ENCODE measurements at places on chromosomes 11 and 22.

DNA sequence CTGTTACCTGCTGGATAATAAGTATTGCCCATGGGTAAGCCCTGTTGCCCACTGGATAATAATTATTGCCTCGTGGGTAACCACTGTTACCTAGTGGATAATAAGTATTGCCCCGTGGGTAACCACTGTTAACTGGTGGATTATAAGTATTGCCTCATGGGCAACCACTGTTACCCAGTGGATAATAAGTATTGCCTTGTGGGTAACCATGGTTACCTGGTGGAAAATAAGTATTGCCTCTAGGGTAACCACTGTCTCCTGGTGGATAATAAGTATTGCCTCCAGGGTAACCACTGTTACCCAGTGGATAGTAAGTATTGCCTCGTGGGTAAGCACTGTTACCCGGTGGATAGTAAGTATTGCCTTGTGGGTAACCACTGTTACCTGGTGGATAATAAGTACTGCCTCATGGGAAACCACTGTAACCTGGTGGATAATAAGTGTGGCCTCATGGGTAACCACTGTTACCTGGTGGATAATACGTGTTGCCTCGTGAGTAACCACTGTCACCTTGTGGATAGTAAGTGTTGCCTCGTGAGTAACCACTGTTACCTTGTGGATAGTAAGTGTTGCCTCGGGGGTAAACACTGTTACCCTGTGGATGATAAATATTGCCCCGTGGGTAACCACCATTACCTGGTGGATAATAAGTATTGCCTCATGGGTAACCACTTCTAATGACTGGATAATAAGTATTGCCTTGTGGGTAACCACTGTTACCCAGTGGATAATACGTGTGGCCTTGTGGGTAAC, 29.0 kb upstream of the NXPE4 start:
- no peak for DNase-seq

DNA sequence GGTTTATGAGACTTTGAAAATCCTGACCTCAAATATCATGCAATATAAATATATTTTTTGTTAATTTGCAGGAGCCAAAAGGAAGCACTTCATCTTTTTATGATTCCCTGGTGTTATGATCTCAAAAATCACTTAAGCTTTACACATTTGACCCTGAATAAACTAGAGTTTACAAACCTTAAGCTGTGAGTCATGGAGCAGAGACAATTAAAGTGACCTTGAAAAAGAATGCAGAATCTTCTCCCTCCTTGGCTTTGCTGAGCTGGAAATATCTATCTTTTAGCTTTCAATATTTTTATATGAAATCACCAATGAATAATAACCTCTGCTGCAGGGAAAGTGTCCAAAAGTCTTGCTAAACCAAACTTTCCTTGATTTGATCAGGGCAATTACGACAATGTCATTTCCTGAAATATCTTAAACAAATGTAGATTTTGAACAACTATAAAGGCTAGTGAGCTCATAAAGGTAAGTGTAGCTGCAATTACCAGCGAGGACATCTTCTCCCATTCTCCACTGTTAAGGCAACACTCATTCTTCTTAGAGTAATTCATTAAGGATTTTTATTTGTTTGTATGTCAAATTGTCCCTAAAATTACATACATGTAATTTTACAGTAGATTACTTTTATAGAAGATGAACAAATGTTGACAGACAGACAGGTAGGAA, 747.0 kb upstream of the LUZP2 start:
- no peak for DNase-seq

GRCh38 chr11:69644071-69644961, 3.4 kb downstream of the CCND1 start:
- no peak for DNase-seq

DNA sequence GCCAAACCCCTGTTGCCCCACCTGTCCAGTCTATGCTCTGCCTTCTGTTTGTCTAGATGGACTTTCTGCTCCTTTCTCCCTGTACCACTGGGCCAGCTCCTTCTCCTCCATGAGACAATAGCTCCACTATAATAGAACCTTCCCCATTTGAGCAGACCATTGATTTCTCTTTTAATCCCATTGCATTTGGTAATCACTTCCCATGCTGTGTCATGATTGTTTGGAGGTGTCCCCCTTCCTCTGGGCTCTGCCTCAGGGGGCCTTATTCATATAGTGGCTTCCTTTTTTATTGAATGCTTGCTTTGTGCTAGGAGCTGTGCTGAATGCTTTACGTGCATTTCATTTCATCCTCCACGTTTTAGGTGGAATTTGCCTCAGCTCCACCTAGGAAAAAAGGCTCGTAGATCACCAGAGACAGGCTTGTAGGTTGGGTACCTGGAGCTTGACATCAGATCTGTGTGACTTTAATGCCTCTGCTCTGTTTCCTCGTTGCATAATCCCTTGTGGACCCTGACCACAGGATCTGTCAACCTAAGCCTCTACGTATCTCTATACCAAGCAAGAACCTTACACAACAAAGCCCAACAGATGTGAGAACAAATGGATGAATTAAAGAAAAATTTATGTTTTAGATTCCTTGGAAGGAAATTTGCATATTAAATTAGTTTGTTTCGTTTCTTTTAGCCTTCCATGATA, 106.2 kb upstream of the RASSF10 start:
- DNase-seq: no peak

DNA sequence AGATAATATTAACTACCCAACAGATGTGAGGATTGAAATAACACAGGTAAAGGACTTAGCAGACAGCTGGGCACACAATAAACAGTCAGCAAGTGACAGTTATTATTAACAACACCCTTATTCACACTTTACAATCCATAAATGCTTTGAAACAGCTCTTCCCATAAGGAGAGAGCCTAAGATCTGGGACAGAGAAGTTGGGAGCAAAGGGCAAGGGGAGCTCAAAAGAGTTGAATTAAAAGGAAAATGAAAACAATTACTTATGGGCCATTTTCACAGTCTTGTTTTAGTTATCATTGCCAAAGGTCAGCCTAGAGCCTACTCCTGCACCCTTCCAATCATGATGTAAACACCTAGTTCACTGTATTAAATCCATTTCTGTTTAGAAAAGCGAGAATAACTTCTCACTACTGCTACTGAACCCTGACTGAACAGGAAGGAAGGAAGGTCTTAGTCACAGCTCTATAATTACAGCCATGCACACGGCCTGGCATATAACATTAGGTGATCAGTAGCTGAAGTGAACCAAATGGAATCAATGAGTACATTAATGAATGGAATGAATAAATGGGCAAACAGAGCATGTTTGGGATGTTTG, 111.3 kb downstream of the PLEKHA7 start:
- no peak for DNase-seq

DNA sequence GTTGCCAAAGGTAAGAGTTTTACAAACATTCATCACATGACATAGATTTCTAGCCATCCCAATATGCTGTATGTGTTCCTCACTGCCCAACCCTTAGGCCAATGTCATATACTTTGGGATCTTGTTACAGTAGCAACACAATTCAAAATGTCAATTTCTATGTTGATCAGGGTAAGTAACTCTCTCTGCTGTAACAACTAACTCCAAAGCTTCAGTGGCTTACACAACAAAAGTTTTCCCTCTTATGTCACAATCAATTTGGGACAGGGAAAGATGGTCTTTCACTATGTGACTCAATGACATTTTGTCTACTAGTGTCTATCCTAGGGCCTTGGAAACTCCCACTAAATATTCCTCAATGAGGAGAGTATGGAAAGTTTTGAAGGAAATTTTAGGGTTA, 144.5 kb downstream of the SBF2 start:
- no peak for DNase-seq

GRCh38 chr11:128476049-128476448, 111.3 kb downstream of the ETS1 start:
- no peak for DNase-seq

DNA sequence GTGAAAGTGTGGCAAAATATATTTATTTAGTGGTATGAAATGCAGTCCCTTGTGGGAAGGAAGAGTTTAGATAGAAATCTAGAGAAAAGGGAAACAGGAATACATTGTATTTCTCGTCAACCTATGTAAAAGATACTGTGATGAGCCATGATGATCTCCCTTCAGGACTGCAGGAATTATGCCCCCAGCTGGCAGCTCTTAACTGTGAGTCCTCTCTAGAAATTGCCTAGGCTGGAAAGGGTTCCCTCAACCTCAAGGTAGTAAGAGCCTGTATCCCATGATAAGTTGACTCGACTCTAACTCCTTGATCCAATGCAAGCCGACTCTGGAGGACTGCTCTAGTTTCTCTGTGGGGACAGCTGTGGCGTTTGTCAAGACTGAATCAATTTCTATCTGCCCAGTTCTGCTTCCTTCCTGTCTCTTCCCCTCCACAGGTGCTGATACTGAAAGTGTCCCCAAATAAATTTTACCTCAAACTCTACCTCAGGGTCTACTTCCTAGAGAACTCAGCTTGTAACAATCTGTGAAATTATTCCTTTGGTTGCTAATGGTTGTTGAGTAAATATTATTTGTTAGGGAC, 897.3 kb downstream of the METTL15 start:
- no peak for DNase-seq

DNA sequence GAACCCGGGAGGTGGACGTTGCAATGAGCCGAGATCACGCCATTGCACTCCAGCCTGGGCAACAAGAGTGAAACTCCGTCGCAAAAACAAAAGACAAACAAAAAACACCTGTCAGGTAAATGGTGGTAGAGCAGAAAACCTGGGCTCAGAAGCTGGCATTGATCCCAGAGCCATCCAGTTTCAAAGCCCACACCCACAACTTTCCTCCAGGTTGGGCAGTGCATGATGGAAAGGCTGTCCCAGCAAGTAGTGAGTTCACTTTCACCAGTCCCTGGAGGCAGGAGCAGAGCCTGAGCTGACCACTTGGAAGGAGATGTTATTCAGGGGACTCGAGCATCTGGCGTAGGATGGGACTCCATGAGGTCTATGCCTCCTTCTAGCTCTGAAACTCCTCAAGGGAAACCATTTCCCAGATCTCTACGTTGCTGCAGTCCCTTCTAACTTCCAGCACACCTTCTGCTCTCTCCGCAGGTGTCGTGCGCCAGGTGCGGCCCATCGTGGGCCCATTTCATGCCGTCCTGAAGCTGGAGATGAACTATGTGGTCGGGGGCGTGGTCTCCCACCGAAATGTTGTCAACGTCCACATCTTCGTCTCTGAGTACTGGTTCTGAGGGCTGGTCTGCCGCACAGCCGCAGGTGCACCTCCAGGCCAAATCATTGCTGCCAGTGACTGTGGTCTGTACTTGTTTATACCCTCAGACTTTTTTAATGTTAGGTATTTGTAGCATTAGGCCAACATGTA, 71.6 kb upstream of the ATXN10 start:
- no peak for DNase-seq

DNA sequence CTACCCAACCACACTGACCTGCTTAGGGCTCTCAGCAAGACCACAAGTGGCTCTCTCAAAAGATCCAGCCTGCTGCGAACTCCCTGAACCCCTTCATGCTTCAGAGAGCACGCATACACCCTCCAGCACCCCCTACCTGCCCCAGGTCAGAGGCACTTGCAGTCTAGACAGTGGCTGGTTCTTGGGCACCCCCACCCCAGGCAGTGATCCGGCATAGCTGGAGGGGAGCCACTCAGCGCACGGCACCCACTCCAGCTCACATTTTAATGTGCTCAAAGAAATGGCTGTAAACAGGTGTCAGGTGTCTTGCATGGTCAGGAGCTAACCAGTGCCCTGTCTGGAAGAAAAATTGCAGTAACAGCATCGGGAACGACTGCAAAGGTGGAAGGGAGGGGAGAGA, 140.8 kb downstream of the PKNOX2 start:
- no peak for DNase-seq

DNA sequence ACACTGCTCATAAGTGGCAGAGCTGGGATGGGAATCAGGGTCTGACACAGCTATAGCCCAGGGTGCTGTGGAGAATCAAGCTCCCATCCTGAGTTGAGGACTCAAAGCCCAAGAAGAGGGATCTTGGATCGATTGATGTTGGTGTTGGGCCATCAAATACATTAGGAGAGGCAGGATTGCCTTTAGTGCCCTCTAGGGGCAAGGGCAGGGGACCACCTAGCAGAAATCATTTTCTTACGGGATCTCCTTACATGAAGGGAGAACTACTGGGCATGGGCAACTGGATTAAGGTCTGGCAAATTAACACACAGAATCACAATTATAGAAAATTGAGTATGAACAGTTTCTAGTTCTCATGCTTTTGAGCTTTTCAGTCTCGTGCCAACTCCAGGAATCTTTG, 24.9 kb upstream of the EMSY start:
- no peak for DNase-seq

DNA sequence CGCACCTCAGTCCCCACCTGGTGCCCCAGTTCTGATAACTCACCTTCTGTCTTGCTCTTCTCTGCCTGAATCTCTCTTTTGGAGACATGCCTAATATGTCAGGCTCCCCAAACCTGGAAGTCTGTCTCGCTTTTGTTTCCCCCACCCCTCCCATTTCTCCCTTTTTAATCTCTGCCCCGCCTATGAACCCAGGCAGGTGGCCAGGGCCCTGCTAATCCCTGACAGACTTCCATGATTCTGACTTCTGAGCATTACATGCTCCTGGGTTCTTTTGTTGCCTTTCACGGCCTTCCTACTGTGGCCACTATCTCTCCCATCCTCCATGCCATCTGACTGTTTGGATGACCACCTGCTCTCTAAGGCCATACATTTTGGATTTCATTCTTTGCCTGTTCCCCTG, 1120.9 kb upstream of the CCDC90B start:
- DNase-seq: no peak

- no peak for DNase-seq
Observed at GRCh38 chr11:1916986-1917522, 2.4 kb upstream of the TNNT3 start.

GRCh38 chr11:121807051-121807450, 309.0 kb downstream of the BLID start:
- DNase-seq: no peak

DNA sequence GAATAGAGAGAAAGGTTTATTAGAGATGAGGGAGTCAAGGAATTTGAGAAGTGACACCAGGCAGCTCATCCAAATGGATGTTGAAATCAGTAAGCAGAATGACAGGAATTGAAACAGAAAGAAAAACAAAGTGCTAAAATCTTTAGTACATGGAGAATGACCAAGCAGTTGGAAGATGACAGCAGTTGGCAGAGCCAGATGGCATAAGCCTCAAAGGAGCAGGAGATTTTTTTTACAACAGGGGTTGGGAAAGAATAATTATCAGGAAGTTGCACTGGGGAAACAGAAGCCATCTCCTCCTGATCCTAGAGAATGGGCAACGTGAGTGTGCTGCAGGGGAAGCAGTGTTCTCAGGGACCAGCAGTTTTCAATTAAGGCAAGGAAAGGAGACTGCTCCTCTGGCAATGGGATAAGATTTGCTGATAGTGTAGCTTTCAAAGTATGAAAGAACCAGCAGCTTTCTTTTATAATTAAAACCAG, 28.9 kb downstream of the RAB39A start:
- no peak for DNase-seq

- no peak for DNase-seq
Observed at GRCh38 chr11:83008581-83008923, 63.1 kb downstream of the RAB30 start.
